Left renal pelvis (tissue), 4 donors: ENCODE measurements at places on chromosomes 5 and 9. TPM values are rescaled to one million over a fixed set of nuclear protein-coding genes. Genes with fewer than 3 reads are reported as not detected.

Gene GRM6
- polyA plus RNA-seq, result 0.57 TPM

Gene CATSPER3
- polyA plus RNA-seq, result 0.67 TPM

Gene HMCN2
- polyA plus RNA-seq, result 1.7 TPM

Gene IFNA21
- not detected for polyA plus RNA-seq

Gene IFNK
- not detected for polyA plus RNA-seq

Gene SLC6A3
- 0.64 TPM for polyA plus RNA-seq
